ENCODE measurements at places on chromosomes 4 and X.
A peak's percentile ranks its signal among the peaks of the same experiment; 100 is the strongest.

GRCh38 chrX:13985697-13986435 is 43.8 kb downstream of the GEMIN8 start:
- no peak for DNase-seq

DNA sequence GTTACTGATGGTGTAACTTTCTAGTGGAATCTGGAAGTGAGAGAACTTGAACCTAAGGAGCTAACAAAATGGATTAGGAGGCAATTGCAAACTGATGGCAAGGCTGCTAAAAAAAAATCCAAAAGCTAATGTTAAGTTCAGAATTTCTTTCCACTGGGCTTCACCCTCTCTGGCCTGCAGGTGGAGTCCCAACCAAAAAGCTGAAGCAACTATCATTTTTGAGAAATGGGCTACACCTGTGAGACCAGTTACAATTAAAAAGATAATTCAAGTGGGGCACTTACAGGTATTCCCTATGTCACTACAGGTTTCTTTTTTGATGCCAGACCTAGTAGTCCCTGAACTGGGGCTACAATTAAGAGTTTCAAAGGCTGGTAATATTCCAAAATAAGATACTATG is 142.1 kb upstream of the FTHL17 start:
- no peak for DNase-seq

GRCh38 chrX:28542791-28543190 is 44.5 kb upstream of the IL1RAPL1 start:
- no peak for DNase-seq

DNA sequence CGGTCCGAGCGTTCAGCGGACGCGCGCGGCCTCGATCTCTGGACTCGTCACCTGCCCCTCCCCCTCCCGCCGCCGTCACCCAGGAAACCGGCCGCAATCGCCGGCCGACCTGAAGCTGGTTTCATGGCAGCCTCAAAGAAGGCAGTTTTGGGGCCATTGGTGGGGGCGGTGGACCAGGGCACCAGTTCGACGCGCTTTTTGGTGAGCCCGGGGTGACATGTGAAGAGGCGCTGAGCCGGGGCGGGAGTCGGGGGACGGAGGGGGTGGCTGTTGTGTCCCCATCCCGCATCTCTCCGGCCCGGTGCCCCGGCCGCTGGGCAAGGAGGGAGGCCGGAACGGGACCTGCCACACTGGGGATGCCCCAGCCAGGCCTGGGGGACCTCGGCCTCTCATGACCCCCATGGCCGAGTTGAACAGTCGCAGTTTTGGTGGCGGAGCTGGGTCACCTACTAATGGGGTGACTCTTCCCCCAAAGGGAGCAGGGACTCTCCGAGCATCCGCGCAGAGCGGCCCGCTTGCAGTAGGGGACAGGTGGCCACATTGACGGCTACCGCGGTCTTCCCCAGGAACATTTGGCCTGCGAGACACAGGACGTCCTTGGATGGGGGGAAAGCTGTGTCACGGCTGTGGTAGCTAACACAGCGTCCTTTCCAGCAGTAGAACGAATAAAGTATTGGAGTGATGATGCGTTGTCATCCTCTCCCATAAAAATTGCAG is at the start of gene GK:
Gene GK, plus strand, starts transcription at position 9 of the 717 bp plus-strand sequence. Its CDS starts 115 bp downstream, at position 124.
- DNase-seq: no peak

- no peak for DNase-seq
Observed at GRCh38 chr4:148514041-148514440, 71.8 kb upstream of the NR3C2 start.

GRCh38 chr4:44425614-44426208 is 22.9 kb downstream of the KCTD8 start:
- DNase-seq: no peak

DNA sequence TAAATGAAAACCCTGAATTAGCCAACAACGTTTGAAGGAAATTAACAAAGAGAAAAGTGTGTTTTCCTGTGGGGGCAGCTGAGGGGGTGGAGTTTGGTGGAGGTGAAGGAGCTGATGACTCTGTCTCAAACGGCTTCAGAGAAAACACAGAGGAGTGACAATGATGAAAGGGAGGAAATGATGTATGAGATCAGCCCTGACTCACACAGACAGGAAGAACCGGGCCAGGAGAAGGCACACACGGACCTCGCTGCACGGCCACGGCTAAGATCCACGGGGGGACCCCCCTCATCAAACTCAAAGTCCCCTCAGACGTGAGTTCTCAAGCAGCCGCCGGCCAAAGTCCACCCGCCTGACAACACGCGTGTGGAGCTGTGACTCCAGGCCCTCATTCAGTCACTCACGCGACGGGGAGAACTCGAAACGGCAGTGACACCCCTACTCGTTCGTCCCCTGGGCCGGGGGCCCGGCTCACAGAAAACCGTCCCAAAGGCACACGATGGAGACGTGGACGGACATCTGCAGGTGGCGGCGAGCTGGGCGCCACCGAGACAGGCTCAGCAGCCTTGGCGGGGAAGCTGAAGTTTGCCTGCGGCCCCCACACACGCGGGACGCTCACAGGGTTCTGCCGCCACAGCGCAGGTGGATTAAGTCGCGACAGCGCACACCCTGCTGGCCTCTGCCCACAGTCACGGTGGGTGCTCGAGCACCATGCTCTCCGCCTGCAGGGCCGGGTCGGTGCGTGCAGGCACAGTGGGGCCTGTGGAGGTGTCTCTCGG is 28.8 kb downstream of the PPP2R3B start:
- DNase-seq: peak; percentile 55

DNA sequence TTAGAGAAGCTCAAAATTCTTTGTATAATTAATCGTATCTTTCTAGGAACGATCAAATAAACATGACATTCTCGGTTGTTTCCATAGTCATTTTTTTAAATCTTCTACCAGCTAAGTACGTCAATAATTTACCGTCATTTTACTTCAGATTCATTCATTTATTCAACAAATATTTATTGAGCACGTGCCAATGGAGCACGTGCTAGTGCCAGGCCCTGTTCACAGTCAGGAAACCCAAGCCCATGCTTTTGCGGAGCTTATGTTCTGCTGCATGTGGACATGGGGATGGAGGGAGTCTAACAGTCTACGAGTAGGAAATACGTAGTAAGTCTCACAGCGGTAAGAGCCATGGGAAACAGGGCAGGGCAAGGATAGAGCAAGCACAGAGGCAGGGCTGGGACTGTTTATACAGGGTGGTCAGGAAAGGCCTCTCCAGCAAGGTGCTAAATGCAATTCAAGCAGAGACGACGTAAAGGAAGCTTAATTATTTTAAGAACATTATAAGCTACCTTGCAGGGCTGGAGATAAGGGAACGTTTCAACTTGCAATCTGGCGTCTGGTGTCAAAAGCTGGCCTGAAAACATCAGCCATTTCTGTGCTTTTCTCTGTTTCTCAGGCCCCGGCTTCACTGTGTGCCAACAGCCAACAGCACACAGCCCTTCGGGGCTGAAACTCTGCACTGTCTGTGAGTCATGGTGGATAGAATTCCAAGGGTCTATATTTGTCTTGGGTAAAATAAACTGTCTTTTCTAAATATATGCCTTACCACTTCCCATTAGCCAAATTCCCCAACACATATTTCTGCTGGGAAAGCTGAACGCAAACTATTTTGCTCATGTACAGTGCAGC is 517.1 kb upstream of the ZFP42 start:
- no peak for DNase-seq

GRCh38 chr4:6568689-6569332 is 6.2 kb upstream of the MAN2B2 start:
- DNase-seq: no peak

- DNase-seq: no peak
Observed at GRCh38 chr4:181877329-181877848, 365.8 kb upstream of the TENM3 start.

DNA sequence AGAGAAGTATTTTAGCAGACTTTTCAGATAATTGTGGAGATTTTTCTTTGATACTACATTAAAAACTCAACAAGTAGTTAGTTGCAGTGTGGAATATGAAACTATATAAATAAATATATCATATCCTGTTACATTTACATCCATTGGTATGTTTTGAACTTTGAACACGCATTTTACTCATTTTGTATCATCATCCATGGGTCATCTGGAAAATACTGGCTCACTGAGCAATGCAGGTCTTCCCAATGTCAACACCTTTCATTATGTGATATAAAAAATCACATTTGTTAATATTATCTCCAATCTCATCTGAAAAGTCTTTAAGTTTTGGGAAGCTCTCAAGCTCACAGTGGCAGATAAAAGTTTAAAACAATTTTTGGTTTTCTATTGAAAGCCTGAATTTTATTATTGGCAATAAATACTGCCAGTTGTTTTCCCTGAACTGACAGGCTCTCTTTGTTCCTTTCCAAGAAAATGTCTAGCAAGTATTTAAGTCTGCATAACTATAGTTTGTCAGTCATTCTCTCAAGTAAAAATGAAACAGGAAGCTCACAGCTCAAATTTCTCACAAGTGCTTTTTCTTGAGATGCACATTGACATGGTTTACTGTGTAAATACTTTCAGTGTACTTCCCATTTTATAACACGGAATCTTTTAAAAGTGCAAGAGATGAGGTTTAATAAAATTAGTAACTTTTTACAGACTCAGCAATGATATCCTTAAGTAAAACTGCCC is 183.5 kb upstream of the GPC4 start:
- no peak for DNase-seq

DNA sequence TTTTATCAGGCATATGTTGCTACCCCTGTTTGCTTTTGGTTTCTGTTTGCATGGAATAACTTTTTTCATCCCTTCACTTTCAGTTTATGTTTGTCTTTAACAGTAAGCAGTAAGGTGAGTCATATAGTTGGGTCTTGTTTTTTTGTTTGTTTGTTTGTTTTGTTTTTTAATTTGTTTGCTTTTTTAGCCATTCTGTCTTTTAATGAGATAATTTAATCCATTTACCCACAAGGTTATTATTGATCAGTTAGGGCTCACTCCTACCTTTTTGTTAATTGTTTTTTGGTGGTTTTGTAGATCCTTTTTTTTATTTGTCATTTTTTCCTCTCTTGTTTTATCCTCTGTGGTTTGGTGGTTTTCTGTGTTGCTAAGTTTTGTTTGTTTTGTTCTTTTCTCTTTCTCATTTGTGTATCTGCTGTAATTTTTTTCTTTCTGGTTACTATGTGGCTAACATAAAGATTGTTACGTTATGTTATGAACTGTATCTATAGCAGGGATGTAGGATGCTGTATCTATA is 379.5 kb upstream of the MAD2L1 start:
- no peak for DNase-seq

GRCh38 chrX:1390621-1391369 is 1.1 kb downstream of the SLC25A6 start:
- DNase-seq: no peak

DNA sequence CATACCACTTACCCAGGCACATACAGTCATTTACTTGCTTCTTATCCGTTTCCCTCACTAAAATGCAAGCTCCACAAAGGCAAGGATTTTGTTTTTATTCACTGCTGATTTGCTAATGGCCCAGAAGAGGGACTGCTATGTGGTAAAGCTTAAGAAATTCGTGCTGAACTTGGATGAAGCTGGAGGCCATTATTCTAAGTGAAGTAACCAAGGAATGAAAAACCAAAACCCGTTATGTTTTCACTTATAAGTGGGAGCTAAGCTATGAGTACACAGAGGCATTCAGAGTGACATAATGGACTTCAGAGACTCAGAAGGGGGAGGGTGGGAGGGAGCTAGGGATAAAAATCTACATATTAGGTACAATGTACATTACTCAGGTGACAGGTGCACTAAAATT is 47.2 kb downstream of the RAB33B start:
- no peak for DNase-seq

DNA sequence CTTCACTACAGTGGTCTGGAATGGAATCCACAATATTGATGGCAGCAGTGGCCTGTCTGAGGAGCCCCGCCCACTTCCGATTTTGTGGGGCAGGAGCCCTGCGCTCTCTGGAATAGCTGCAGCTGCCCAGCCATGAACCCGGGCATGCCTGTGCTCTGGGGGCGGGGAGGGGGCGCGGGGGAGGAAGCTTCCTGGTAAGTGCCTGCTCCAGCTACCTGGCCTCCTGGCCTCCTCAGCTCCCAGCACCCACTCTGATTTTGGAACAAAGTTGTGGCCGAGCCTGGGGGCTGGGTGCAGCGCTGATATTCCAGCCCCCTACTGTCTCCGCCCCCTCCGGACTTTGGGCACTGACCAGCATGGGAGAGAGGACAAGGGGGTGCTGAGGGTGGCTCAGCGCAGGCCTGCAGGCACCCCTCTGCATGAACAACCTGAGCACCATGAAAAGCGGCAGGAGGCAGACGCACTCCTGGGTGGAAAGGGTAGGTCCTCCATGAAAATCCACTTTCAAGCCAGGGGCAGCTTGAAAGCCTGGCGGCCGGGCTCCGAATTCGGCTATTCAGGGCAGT is 972.7 kb upstream of the AGA start:
- no peak for DNase-seq

Measured in CD8-positive, alpha-beta memory T cell (primary cell).